Activated T-cell treated with anti-CD3 and anti-CD28 coated beads for 24 hours (primary cell): ENCODE measurements at places on chromosomes 1 and 21.
A peak's percentile ranks its signal among the peaks of the same experiment; 100 is the strongest.

GRCh38 chr1:160773093-160773492 lies 22.9 kb upstream of the LY9 start:
- no peak for DNase-seq

- DNase-seq: no peak
Observed at GRCh38 chr1:246815693-246816270, 91.6 kb downstream of the SCCPDH start.

GRCh38 chr21:37927711-37928110 lies 11.5 kb upstream of the KCNJ6 start:
- DNase-seq: no peak

GRCh38 chr1:169928438-169929209 lies 34.9 kb upstream of the SCYL3 start:
- no peak for DNase-seq

- DNase-seq: no peak
Observed at GRCh38 chr21:33643658-33644311, 1.5 kb downstream of the ITSN1 start.

- no peak for DNase-seq
Observed at GRCh38 chr1:90823686-90824085, 106.6 kb upstream of the BARHL2 start.

DNA sequence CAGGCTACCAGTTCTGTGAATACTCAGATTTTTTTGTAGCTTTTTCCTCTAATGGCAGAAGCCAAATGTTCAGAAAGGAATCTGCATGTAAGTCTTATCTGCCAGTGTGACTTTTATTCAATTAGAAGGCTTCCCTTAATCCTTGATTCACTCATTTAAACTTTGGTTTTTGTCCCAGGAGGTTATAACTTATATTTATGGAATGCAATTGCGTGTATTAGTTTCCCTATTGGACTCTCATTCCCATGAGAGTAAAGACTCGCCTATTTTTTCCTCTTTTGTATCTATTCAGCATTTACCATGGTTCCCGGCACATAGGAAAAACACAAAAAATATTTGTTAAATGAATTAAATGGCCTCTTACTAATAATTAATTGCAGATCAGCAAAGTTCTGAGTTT lies 3.5 kb downstream of the NTMT2 start:
- no peak for DNase-seq

DNA sequence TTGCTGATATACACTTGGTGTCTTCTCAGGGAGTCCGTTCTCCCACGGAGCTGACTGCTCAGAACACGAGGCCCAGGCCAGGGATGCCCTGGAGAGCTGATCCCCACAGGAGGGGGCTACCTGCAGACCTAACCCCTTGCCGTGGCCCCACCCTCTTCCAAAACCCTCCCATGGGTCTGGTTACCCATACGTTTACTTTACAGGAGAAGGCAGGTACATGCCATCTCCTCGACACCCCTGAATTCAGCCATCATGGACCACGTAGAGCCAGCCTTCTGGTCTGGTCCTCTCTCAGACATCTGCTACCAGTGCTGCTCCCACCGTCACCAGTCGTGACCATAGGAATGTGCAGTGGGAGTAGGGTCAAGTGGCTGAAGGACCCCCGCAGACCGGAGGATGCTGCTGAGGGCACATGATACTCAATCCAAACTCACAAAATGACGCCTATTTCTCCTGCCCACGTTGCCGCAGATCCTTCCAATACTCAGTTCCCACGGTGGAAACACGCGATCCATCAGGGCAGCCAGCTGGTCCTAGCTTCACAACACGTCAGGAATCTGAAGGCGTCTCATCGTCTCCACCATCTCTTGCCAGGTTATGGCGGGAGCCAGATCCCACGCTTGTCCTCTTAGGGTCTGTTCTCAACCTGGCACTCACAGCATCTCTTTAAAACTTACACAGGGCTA lies 26.7 kb downstream of the PGBD5 start:
- no peak for DNase-seq

DNA sequence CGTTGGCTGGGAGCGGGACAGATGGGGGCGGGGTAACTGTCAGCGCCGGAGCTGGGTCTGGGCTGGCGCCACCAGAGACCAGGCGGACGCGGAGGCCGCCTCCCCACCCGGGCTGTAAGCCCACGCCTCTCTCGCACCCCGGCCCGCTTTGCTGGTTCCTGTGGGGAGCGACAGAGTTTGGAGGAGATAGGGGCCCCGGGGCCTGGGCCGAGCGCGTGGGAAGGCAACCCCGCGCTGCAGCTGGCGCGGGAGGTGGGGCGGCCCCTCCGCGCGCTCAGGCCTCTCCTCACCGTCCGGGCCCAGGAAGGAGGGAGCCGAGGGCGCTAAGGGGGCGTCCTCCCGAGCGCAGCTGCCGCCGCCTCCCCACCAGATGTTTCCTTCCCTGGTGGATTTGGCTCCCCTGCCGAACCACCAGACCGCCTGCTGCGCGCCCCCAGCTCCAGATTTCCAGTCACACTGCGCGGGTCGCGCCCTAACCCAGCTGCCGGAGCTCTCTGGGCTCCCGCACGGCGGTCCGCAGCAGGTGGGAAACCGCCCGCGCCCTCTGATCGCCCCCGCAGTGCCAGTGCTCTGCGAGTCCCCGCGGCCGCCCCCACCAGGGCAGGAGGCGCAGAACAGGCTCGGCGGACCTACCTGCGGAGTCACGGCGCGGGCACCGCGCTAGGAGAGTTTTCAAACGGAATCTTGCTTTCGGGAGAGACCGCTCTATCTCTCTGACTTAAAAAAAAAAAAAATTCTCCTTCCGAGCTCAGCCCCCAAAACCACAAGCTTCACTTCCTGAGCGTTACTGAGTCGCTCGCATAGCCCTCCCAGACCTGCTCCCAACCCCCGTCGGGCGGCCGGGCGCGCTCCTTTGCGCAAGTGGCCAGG lies 1.1 kb downstream of the GFI1 start:
- peak; percentile 84 for DNase-seq

DNA sequence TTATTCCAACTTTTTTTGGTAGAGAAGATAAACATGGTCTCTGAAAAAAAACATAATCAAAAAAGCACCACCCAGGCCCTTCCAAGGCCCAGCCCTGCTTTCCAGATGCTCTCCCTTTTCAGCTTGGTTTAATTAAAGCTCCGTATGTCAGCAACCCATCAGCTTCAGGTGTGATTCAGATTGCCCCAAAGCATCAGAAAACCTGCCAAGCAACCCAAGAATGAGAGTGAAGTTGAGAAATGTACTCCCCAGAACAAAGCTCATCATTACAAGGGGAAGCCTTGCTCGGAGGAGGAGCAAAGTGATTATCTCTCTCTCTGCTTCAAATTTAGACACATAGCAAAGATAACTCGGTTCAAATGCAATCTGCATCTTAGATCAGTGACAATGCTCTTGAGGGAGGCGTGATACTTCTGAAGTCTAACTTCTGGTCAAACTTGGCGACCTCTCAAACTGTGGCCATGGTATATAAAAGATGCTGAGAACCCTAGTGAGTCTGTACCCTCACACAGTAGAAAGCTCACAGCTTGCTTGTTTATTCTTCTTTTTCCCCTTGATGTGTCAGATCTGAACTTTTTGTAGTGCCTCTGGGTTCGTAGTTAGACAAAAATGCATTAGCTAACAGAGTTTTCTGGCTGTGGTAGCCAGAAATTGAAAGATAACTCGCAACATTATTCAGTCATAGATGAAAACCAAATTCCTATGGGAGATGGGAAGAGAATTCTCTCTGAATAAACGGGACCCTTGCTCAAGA lies 63.3 kb upstream of the ZC3H11B start:
- no peak for DNase-seq

DNA sequence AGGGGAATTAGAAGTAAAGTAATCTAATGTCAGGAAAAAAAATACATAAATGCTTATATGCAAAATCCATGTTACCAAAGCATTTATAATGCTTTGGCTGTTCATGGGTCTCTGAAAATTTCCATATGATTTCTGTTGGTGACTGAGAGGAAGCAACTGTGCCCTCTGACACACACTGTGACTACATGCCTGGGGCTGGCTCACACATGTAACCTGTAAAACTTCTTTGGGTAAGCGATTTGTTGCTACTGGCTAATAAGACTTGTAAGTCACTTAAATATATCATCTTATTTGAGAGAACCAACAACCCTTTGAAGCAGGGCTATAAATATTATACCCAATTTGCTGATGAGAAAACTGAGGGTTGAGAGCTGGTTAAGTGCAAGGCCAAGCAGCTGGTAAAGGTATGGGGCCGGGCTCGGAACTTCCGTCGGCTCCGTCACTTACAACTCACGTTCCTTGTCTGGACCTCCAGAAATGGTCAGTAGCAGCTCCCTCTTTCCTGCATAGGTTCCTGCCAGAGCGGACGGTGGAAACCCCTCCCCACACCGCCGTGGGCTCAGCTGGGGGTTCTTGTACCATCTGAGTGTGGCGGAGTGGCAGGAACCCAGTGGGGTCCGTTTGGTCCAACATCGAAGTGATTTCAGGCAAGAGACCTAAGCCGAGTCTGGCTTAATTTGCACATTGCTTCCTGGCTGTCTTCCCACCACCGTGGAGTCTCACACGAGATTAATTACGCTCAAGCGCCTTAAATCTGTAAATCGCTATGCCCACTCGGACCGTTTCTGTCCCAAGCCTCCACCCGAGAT lies 714 bp downstream of the DFFA start:
- no peak for DNase-seq

DNA sequence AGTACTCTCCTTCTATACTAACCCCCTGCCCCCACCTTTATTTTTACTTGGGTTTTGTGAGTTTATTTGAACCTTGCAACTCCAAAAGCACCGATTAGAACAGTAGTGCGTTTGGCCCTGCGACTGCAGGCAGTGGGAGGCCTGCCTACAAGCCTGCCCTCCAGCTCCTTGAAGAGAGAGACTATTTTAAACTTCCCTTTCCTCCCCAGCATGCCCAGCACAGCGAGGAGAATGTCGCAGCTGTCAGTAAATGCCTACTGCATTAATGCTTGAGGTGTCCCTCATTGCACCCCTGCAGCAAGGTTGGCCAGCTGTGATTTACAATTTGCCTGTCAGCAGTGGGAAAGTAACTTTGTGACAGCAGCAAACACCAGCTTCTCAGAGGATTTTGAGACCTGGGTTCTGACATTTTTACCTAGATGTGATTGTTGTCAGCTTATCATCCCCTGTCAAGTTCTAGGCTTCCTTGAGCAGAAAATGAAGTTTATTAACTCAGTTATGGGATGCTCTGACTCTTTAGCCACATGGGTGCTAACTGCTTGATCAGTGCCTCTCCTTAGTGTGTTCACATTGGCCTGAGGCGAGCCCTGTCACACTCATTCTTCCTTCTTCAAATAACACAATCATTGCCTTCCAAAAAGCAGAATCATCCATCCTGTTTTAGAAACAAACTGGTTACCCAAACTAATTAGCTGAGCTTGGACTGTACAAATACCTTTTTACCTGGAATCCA lies 170.6 kb downstream of the PDE4B start:
- DNase-seq: no peak

GRCh38 chr1:203057911-203058675 lies 27.7 kb downstream of the MYOG start:
- DNase-seq: no peak

DNA sequence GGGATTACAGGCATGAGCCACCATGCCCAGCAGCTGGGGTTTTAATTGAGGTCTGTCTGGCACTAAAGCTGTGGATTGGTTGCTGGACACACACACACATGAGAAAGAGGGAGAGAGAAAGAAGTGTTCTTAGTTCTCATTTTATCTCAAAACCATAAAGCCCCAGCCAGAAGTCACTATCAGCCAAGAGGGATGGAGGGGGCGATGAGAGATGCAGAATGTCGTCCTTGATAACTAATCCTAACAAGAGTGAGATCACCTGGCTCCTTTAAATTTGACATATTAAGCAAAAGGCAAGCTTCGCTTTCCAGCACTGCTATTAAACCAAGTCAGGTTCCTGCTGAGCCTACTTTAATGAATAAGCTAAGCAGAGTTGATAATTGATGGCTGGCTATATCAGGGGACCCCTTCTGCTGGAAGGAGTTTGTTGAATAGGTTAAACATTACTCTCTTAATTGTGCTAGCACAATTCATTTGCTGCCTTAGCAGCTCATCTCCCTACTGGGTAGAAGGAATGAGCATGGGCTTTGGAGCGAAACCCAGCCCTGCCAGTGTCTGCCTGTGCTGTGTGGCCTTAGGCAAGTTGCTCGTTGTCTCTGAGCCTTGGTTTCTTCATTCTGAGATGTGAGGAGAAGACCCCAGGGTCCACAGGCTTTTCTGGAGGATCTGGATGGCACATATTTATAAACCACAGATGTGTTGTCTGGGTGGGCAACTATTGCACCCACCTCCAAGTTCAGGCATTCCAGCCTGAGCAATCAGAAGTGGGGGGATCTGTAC lies 50.8 kb downstream of the ALPL start:
- no peak for DNase-seq

GRCh38 chr1:175714350-175714749 lies 29.0 kb downstream of the TNR start:
- DNase-seq: no peak

GRCh38 chr21:41953249-41953830 lies 478 bp downstream of the C2CD2 start:
- DNase-seq: no peak

DNA sequence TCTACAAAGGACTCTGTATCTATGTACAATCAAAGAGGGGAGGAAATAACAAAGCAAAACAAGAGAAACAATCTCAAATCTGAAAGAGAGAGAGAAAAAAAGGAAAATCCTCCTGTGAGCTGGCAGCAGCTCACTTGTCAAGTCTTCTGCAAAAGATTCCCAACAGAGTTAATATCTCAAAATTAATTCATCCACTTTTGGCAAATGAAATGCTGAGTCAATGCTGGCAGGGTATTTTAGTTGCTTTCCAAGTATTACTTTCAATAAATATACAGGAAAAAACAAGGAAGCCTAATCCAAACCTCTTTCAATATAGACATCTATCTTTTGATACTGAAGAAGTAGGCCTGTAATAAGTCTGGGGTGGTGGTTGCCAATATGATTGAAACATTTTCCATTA lies 613.9 kb upstream of the NEGR1 start:
- DNase-seq: no peak

- no peak for DNase-seq
Observed at GRCh38 chr1:94722181-94722580, 98.0 kb upstream of the SLC44A3 start.

DNA sequence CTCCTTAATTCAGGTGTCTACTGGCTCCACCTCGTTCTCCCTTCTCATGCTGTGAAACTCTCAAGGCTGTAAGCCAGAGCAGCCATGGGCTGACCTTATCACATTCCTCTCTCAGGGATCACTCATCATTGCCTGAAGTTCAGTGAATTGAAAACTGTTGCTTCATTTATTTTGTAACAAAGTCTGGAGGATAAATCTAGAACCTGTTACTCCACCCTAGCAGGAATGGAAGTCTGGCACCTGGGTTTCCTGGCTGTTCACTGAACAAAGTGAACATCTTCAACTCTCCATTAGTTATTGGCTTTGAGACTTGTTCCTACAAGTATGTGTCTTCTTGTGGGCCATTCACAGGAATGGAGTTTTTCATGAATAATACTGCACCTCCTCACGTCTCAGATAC lies 584.1 kb downstream of the PTPRU start:
- DNase-seq: no peak

DNA sequence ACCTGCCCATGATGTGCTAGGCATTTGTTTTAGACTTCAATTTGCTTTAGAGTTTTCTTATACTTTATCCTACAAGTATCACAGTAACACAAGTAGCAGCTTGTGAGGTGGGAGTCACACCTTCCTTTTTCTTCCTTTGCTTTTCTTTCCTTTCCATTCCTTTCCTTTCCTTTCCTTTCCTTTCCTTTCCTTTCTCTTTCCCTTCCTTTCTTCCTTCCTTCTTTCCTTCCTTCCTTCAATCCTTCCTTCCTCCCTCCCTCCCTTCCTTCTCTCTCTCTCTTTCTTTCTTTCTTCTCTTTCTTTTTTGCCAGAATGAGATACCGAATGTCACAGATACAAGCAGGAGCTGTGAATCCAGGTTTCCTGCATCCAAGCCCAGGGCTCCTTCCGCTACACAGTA lies 3.9 kb downstream of the DPT start:
- DNase-seq: no peak
